ENCODE measurements at places on chromosomes 4 and X.

DNA sequence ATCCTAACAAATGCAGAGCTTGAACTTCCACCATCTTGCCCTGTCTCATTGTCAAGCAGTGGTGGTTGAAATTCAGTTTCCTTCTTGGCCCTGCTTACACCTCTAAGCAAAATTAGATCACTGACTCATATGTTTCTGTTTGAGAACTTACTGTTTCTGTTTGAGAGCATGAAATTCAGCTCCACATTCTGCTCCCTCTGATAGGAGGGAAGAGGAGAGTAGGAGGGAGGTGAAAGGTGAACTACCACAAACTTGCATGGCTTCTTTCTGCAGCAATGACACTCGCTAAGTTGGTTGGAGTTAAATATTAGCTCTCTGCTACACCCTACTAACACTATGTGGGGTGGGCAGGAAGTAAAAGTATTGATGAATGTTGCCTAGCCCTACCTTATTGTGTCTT, 117.8 kb upstream of the EDA2R start:
- DNase-seq = no peak

- no peak for DNase-seq
Measured at GRCh38 chr4:147854154-147854553, 122.3 kb downstream of the ARHGAP10 start.

- DNase-seq = no peak
Measured at GRCh38 chrX:36640232-36640631, 367.9 kb upstream of the FAM47C start.

GRCh38 chrX:78314561-78314960, 12.8 kb downstream of the CYSLTR1 start:
- no peak for DNase-seq

GRCh38 chr4:153541456-153542096, 75.4 kb downstream of the TMEM131L start:
- peak; percentile 96 for DNase-seq

DNA sequence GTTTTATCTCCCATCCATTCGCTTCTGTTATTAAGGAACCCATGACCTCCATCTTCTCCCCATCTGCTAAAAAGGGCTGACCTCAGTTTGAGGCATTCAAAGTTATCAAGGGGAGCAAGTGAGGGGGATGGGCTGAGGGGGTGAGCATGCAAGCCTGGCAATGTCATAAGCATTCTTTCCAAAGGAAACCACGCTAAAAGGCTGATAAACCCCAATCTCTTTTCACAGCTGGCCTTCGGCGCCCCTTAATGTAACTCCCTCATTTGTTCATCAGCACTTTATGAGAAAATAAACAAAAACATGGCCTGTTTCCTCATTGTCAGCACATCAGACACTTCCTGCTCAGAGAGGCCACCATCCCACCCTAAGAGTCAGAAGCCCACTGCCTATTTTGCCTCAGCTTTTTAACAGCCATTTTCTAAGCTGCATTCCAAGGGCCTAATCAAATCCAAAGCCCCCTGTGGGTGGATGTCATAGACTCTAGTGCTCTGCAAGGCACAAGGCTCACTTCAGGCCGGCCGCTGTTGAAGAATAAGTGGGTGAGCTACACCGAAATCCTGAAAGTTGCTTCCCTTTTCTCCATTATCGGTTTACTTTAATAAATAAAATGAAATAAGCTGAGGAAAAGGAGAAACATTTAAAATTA, 92.0 kb upstream of the SRD5A3 start:
- DNase-seq = no peak
